CD4-positive, CD25-positive, alpha-beta regulatory T cell (primary cell): ENCODE measurements at places on chromosomes 6 and 20.
A peak's percentile ranks its signal among the peaks of the same experiment; 100 is the strongest.

DNA sequence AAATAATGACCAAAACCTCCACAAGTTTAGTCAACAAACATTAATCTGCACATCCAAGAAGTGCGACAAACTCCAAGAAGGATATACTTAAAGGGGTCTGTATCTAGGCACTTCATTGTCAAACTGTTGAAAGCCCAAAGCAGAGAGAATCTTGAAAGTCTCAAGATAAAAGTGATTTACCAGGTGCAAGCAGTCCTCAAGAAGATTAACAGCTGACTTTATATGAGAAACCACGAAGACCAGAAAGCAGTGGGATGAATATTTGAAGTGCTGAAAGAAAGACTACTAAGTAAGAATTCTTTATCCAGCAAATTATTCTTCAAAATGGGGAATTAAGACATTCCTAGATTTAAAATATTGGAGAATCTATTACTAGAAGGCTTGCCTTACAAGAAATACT lies 58.4 kb upstream of the BLCAP start:
- no peak for DNase-seq

GRCh38 chr6:110938171-110938570 lies 20.3 kb upstream of the GTF3C6 start:
- DNase-seq: no peak

DNA sequence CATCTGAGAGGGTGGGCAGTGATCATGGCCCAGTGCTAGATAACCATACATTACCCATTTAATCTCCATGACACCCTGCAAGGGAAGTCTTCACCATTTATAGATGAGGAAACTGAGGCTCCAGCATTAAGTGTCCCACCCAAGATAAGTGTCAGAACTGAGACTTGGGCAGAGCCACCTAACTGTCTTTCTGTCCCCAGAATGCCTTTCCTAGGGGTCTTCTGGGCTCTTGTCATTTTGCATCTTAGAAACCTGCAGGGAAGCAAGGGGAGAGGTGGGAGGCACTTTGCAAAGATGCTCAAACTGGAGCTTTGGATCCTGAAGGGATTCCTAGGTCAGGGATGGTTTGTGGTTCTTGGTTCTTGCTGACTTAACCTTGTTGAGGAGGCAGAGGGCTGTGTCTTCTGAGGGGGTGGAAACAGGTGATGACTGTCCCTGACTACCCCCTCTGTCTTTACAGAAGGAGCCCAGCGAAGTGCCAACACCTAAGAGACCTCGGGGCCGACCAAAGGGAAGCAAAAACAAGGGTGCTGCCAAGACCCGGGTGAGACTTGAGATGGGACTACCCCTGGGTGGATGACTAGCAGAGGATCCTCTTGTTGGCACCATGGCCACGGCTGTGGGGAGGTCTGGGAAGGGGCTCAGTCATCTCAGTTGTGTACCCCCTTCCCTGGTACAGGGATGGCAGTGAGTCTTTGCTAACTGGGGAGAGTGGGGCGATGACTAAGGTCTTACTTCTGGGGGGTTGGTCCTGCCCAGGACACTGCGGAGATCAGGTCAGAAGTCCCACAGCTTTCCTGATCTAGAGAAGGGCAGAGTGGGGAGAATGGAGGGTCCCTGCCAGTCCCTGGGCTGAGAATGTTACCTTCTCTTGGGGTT lies 5.8 kb downstream of the HMGA1 start:
- DNase-seq: no peak

DNA sequence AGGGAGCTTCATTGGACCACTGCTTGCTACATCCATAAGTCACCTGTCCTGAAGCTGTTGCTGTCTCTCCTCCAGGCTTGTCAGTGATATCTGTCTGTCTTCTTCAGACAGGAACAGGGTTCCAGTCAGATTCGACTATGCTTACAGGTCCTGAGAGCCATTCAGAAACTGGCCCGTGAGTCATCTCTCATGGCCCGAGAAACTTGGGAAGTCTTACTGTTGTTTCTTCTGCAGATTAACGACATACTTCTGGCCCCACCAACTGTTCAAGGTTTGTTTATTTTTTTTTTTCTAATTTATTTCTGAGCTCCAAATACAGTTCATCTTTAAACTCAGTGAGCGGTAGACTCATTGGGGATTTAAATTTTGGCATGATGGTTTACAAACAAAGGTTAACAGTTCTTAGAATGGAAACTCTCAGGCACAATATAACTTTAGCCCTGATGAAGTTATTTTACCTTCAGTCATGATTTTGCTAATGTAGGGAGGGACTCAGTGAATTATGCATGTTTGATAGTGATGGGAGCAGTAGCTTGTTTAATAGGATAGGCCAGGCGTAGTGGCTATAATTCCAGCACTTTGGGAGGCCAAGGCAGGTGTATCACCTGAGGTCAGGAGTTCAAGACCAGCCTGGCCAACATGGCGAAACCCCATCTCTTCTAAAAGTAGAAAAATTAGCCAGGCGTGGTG lies 24.7 kb downstream of the RALGAPB start:
- no peak for DNase-seq

- DNase-seq: peak; percentile 74
Measured at GRCh38 chr20:35207950-35208611, 18.4 kb upstream of the MMP24 start.
